HuH-7 (cell line): ENCODE measurements at places on chromosomes 12 and 14.
A peak's percentile ranks its signal among the peaks of the same experiment; 100 is the strongest.

DNA sequence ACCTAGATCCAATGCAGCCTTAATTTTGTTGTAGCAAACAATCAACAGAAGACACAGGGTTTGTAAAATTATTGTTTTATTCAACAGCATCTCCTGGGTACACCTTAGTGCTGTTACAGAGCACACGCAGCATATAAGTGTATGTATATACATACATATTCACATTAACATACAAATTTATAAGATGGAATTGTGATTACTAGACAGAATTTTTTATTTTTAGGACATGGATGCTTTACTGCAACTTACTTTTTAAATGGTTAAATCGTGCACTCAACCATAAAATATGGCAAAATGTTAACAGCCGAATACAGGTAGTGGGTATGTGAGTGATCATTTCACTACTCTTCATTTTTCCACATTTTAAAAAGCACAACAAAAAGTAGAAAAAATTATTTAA is 16.6 kb downstream of the HEATR5A start:
- no peak for DNase-seq

DNA sequence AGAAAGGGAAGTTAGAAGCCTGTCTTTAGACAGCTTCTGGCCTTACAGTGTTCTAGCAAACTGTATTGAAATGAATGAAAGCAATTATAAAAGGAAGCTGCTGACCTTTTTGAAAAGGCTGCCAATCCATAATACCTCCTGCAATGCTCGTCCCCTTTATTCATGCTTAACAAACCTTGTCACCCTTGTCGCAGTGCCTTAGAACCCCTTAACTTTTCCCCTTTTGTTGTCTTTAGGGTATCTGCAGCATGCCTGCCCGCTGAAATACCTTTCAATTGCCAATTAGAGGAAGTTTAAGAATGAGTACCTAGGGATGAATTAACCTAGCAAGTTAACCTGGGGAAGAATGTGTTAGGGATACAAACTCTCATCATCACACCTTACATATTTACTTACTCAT is 731.2 kb downstream of the RERGL start:
- DNase-seq = no peak

- DNase-seq = no peak
Observed at GRCh38 chr12:102029141-102029540, 32.6 kb downstream of the WASHC3 start.

DNA sequence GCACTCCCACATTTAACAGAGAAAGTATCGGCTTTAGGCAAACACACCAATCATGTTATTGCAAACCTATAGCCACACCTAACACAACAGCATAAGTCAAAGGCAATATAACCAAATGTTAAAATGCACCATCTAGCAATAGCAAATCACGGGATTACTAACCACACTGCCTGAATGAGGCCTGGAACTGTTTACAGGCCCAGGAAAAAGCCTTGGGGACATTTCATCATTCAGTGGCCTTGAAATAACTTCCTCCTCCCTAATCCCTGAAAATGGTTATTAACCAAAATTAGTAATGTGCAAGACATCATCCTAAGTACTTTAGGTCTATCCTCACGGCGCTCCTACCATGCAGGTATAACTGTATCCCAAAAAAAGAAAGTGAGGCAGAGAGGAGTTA is 2.3 kb downstream of the GALC start:
- DNase-seq = no peak

DNA sequence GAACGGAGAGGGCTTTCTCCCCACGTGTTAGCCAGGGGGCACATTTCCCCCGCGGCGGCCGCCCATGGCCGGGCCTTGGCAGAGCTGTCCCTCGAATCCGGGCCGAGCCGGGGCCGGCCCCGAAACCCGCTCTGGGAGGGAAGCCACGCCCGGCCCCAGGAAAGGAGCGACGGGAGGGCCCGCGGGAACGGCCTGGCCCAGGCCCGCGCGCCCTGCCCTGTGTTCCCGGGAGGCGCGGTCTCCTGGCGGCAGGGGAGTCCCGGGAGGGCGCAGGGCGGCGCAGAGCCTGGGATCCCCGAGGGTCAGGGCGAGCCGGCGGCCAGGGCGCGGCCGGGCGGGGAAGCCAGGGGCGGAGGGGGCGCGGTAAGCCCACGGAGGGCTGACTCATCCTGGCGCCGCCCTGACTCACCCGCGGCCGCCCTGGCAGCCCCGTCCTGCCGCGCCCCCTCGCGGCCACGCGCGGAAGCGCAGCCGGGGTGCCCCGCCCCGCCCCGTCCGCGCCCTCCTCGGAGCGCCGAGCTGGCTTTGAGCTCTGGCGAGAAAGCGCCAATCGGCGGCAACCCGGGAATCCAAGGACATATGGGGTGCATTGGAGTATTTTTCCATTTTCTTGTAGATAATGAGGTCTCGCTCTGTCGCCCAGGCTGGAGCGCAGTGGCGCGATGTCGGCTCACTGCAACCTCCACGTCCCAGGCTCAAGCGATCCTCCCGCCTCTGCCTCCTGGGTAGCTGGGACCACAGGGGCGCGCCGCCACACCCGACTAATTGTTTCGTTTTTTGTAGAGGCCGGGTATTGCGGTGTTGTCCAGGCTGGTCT is 31.8 kb upstream of the PLEKHG6 start:
- DNase-seq = peak; percentile 82

DNA sequence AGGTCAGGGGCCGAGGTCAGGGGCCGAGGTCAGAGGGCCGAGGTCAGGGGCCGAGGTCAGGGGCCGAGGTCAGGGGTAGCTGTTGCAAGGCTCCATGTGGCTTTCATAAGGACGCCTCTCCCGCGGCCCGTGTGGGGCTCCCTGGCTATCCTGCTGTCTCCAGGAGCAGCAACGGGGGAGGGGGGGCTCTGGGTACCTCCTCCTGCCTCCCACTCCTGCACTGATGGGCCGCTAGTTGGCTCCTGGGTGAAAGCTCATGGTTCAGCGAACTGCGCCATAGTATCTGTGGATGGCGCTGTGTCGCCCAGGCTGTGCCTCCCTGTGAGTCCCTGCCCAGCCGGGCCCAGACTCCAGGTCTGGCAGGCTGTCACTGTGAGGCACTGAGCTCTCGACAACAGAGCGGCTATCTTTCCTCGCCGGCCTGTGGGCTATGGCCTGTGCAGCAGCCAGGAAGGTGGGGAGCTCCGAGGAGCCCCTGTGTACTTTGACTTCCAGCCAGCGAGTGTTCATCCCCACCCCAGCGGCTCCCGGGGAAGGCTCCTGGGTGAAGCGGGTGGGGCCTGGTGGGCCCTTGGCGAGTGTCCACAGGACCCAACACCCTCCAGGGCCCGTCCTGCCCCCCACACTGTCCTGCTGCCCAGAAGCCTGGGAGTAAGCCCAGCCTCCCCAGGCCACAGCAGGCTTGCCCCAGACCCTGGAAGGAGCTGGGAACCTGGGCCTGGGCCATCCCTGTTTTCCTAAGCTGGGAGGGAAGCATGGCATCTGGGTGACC is 8.1 kb downstream of the RFLNA start:
- DNase-seq = no peak

DNA sequence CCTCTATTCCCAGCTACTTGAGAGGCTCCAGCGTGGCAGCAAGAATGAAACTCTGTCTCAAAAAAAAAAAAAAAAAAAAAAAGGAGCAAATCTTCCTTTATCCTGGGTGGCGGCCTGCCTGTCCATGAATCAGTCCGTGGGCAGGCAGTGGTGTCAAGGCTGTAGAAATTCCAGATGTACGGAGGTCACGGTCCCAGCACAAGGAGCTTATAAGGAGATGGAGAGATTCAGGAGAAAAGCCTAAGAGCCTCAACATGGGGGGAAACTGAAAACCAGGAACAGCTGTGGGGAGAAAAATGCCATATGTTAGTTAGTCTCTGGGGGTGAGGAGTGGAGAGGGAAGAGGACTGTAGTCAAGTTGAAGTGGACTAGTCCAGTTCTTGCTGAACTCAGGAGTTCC is 130.5 kb upstream of the CRY1 start:
- no peak for DNase-seq

DNA sequence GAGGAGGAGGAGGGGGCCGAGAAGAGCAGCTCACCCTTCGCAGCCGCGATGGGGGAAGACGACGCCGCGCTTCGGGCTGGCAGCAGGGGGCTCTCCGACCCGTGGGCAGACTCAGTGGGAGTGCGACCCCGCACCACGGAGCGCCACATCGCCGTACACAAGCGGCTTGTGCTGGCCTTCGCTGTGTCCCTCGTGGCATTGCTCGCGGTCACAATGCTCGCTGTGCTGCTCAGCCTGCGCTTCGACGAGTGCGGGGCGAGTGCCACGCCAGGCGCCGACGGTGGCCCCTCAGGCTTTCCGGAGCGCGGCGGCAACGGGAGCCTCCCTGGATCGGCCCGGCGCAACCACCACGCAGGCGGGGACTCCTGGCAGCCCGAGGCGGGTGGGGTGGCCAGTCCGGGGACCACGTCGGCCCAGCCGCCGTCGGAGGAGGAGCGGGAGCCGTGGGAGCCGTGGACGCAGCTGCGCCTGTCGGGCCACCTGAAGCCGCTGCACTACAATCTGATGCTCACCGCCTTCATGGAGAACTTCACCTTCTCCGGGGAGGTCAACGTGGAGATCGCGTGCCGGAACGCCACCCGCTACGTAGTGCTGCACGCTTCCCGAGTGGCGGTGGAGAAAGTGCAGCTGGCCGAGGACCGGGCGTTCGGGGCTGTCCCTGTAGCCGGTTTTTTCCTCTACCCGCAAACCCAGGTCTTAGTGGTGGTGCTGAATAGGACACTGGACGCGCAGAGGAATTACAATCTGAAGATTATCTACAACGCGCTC is 745 bp downstream of the TRHDE start:
- DNase-seq = peak; percentile 63

DNA sequence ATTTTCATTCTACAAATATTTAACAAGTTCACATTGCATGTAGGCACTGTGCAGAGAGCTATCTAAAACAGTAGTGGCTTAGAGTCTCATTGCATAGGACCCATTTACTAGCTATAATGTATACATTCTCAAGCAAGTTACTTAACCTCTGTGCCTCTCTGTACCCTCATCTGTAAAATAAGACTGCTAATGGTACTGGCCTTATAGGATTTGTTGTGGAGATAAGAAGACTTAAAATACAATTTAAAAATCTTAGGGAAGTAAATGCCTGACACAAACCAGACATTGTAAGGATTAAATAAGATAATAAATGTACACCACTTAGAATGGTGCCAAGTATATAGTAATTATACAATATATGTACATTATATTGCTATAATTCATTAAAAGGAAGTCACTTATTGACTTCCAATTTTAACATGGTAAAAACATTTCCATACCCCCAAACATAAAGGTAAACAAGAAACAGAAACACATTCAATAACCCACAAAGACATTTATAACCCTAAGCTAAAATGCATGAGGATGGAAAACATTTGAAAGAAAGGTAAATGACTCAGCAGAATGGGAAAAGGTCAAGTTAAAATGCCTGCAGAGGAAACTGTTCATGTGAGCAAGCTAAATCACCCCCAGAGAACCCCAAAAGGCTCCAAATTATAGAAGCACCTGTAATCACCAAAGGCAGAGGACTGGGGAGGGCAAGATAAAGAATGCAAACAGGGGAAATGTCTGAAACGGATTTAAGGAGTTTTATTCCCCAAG is 30.8 kb downstream of the RPS6KA5 start:
- DNase-seq = no peak

GRCh38 chr12:89348894-89349699 is 3.2 kb downstream of the DUSP6 start:
- DNase-seq = no peak

GRCh38 chr12:92546635-92547348 is 156.0 kb upstream of the PLEKHG7 start:
- peak; percentile 14 for DNase-seq

DNA sequence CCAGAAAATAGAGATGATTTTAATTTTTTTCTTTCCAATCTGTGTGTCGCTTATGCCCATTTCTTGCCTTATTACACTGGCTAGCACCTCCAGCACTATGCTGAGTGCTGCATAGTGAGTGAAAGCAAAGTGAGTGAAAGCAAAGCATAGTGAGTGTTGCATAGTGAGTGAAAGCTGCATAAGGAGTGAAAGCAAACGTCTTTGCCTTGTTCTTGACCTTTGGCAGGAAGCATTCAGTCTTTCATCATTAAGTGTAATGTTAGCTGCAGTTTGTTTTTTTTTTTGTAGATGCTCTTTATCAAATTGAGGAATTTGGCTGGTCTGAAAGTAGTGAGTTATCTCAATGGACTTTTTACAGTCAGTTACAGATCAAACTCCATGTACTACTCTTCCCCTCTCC is 6.9 kb upstream of the CORO1C start:
- DNase-seq = no peak

DNA sequence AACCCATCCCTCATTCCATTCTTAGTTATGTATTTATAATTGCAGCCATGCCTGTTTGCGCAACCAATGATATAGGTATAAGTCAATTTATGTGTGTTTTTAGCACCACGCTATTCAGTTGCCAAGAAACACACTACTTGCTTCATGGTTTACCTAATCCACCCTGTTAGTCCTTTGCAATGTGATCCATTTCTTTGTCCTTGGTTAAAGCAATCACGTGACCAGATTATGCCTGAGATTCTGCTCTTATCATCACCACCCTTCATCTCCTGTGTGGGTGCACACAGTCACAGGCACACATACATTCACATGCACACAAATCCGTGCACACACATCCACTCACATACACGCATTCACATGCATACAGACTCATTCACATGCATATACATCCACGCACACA is 52.3 kb upstream of the KCNA5 start:
- no peak for DNase-seq

GRCh38 chr12:66502911-66503310 is 176.0 kb downstream of the GRIP1 start:
- DNase-seq = no peak

DNA sequence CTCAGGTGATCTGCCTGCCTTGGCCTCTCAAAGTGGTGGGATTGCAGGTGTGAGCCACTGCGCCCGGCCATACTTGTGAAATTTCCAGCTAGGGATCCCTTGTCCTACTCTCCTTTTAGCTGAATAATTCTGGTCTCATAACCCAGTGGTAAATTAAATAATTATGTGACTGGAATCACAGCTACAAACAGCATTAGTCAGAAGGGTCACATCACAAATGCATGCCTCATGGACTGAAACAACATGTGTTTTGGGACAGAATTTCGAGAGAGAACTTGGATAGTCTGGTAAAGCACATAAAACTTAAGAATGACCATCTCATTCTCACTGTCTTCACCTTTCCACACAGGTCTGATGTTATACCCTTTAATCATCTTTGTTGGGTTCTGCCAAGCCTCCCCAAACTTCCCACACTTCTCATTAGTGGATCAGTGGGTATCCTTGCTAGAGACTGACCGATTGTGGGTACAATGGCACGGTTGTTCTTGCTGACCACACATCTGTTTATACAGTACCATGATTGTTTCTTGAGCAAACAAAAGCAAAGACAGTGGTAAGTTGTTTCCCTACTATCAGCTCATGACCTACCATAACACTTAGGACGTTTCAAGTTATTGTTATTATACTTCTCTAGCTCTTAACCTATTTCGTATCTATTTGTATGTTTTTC is 5.1 kb downstream of the GPRC5D start:
- peak; percentile 58 for DNase-seq

DNA sequence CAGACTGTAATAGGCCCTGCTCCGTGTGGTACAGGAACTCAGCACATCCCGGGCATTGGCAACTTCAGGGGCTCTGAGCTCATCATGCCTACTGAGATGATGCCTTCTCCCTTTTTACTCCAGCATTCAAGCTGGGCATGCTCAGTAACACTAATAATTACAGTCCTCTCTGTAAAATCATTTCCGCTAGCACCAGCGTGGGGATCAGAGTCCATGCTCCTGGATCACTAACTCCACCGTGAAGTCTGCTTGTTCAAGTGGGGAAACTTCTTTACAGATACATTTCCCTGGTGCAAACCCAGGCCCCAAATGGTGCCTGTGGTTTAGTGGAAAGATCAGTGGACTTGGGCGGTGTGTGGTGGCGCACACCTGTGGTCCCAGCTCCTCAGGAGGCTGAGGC is 16.7 kb downstream of the CLSTN3 start:
- no peak for DNase-seq
